ENCODE measurements at places on chromosomes 2 and 18. TPM values are rescaled to one million over a fixed set of nuclear protein-coding genes. Genes with fewer than 3 reads are reported as not detected.

ZNF396 gene
- 1.8 TPM for total RNA-seq

DNA sequence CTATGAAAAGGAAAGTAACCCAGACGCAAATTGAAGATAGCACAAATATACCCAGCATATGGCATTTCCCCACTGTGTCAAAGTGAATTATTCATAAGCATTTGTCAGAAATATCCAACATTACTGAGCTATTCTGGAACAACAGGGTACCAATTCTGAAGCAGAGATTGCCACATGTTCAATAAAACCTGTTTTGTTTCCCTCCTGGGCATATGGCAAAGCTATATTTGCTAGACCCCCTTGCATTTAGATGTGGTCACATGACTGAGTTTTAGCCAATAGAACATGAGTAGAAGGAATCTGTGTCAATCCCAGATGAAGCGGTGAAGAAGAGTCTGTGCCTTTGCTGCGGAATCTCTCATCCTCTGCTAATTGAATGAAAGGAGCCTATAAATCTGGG lies 296.4 kb upstream of the DLGAP1 start:
- H3K36me3 ChIP-seq: no peaks in the 10 kb centered on the region
- no peak for DNase-seq
- H3K27me3 ChIP-seq: no peaks in the 10 kb centered on the region
- no peak overlapping the region for H3K4me3 ChIP-seq
- H3K27ac ChIP-seq: no peak overlapping the region
- no peaks in the 10 kb centered on the region for H3K4me1 ChIP-seq

CLIP4 gene
- 48.3 TPM for total RNA-seq

DNA sequence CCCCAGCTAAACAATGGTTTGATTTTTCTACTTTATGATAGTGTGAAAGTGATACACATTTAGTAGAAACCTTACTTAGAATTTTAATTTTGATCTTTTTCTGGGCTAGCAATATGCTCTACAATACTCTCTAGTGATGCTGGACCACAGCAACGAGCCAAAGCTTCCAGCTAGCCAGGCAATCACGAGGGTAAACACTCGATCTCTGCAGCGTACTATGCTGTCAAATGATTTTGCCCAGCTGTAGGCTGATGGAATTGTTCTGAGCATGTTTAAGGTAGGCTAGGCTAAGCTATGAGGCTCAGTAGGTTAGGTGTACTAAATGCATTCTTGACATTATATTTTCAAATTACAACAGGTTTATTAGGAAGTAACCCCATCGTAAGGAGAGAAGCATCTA lies 207.5 kb downstream of the LRRTM4 start:
- no peak for DNase-seq
- H3K4me1 ChIP-seq: no peaks in the 10 kb centered on the region
- no peak overlapping the region for H3K4me3 ChIP-seq

DNA sequence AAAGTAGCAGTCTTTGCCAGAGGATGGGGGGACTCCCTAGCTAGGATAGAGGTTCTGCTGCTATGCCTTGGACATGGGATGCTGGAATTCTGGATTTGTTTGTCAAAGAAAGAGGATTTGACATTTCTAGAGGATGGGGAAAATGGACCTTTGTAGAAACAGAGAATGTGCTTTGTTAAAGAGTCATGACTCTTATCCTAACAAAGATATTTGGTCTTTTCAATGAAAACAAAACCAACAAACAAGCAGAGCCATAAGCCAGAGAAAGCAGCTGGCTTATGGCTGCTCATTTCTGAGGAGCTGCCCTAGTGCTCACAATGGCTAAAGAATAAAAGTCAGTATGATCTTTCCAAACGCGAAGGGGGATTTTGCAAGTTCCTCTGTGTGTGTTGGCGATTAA lies 40.8 kb upstream of the MAPRE2 start:
- no peak overlapping the region for H3K27ac ChIP-seq
- no peaks in the 10 kb centered on the region for H3K4me1 ChIP-seq
- no peaks in the 10 kb centered on the region for H3K36me3 ChIP-seq

GRCh38 chr2:170764880-170765261 lies 5.3 kb upstream of the ERICH2 start:
- DNase-seq: no peak
- H3K36me3 ChIP-seq: no peaks in the 10 kb centered on the region
- no peaks in the 10 kb centered on the region for H3K27me3 ChIP-seq
- H3K4me3 ChIP-seq: no peak overlapping the region

DNA sequence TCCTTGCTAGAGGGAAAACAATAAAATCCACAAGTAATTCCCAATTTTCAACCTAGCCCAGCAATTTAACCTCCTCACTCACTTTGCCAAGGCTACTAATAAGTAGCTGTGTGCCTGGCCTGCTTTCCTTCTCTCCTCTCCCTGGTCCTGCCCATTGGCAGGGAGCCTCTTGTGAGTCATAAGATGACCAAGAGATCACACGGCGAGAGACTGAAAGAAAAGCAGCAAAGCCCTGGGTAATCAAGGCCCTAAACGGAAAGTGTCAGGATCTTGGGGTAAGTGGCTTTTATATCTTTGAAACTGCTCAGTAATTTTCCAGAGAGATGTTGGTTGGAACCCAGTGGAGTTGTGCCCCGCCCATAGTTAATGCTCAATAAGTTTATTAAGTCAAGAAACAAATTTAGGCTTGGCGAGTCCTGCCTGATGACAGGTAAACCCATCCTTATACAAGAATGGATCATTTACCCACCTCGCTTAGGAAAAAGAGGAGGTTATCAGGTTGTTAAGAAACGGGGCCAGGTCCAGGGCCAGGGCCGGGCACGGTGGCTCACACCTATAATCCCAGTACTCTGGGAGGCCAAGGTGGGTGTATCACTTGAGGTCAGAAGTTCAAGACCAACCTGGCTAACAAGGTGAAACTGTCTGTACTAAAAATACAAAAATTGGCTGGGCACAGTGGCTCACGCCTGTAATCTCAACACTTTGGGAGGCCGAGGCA lies 10.0 kb upstream of the ADAM17 start:
- H3K36me3 ChIP-seq: no peaks in the 10 kb centered on the region
- H3K4me1 ChIP-seq: no peaks in the 10 kb centered on the region
- H3K27ac ChIP-seq: no peak overlapping the region
- no peak overlapping the region for H3K4me3 ChIP-seq

DNA sequence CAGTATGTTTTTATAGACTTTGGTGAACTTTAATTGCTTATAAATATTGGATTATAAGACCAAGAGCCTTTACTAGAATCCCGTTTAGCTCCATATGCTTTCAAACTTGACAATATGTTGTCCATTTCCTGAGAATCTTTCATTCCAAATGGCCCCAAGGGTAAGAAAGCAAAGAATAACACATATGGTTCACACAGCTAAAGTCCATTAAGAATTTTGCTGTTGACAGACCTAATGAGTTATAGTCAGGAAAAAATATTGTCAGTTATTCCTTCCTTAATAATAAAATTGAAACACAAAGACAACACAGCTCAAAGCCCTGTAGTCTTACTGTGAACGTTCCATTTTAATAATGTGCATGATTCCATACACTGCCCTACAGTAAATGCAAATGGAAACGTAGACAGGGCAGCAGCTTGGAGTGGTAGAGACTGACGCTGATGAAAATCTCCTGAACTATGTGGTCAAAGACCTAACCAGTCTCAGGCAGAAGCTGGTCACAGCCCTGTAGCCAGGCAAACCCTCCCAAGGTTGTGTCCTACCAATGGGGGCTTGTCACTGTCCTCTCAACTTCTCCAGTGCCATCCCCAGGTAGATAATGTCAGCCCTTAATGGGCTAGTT lies 49.0 kb upstream of the ATIC start:
- H3K4me1 ChIP-seq: no peaks in the 10 kb centered on the region
- no peaks in the 10 kb centered on the region for H3K27me3 ChIP-seq
- no peak overlapping the region for H3K27ac ChIP-seq
- H3K36me3 ChIP-seq: no peaks in the 10 kb centered on the region
- no peak overlapping the region for H3K4me3 ChIP-seq

EGR4 gene
- total RNA-seq: 0.28 TPM

DNA sequence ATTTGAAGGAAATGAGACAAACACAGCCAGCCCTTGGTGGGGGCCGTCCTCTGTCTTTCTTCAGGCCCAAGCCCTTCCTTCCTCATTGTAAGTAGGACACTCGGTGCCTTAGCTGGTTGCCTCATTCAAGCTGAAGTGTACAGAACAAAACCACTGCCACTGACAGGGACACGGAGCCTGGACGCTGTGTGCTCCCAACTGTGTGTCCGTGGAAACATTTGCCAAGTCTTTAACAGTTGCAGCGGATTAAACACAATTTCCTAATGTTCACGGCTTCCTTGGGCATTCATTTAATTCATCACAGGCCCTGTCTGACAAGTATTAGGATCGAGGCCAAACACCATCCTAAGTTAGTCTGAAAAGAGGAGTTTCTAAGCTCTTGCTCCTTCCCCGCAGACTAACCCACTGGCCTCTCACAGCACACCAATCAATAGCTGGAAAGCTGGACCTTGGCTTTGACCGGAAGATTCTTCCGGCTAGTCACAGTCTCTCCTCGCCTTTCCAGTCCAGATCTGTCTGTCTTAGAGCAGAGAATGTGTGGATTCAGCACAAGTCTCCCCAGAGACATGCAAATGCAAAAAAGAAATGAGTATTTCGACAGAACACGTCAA lies 68.7 kb upstream of the ACSL3 start:
- H3K27ac ChIP-seq: no peak overlapping the region
- no peak overlapping the region for H3K4me3 ChIP-seq
- H3K27me3 ChIP-seq: no peaks in the 10 kb centered on the region
- H3K4me1 ChIP-seq: peaks cover 10% of the 10 kb centered on the region
- no peak for DNase-seq

DNA sequence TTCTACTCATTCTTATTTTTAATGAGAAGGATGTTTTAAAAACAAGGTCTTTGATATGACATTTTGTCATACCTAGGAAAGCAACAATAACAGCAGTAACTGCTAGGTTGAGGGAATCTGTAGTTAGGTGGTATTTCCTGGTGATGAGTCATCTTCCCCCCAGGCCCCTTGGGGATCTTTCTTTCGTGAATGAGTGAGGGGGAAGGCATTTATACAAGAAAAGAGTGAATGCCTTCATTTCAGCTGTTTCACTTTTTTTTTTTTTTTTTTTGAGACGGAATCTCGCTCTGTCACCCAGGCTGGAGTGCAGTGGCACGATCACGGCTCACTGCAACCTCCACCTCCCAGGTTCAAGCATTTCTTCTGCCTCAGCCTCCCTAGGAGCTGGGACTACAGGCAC lies 108.6 kb downstream of the MAP4K4 start:
- peaks cover 30% of the 10 kb centered on the region for H3K4me1 ChIP-seq
- DNase-seq: no peak
- no peaks in the 10 kb centered on the region for H3K27me3 ChIP-seq
- H3K36me3 ChIP-seq: peaks cover 2% of the 10 kb centered on the region

GRCh38 chr2:172431463-172431862 lies 4.1 kb downstream of the ITGA6 start:
- no peak for DNase-seq
- peaks cover 2% of the 10 kb centered on the region for H3K36me3 ChIP-seq
- H3K27ac ChIP-seq: peak overlapping the region; percentile 22
- no peak overlapping the region for H3K4me3 ChIP-seq

DNA sequence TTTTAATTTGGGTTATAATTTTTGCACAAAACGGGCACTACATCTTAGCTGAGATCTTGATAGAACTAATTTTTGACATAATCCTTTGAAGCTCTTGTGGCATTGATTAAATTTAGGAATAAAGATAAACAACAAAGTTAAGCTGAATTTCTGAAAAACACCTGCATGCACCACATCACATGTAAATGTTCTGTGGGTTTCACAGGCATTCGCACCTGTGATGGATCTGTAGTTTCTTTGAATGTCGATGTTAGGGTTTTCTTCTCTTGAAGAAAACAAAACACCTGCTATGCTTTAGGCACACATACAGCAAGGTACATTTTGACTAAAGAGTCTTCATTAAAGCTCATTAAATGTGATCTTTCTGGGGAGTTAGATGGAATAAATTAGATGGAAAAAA lies 60.3 kb downstream of the RPIA start:
- H3K27ac ChIP-seq: peak overlapping the region; percentile 82
- H3K27me3 ChIP-seq: no peaks in the 10 kb centered on the region
- DNase-seq: peak; percentile 28

NYAP2 gene
- not detected for total RNA-seq

GALNT3 gene
- 3.5 TPM for total RNA-seq

CD8A gene
- total RNA-seq: 158 TPM
